Left lung (tissue), 14 donors: ENCODE measurements at places on chromosomes 6 and 20.

DNA sequence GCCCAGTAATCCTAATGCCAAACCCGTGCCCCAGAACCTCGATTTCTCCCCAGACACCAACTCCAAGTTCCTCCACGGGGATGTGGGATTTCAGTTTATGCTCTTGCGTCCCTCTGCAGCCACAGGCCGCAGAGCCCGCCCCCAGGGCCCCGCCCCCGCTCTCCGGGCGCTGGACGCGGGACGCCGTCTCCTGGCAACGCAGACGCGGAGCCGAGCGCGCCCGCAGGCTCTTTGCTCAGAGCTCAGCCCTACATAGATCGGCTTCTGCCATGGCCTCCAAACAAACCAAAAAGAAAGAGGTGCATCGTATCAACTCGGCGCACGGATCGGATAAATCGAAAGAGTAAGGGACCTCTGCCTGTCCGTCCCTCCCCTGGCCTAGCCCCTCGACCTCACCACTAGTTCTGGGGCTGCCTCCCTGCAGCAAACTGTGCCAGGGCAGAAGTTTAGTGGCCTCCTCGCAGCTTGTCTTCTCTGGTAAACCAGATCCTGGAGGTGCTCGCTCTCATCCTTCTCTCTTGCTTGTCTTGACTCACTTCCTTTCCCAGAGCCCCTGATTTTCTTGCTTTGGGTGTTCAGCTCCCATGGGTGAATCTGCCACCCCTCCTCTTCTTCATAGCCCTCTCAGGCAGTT, at the start of gene ADGB:
Gene ADGB (plus strand): TSS at position 201 of the 634 bp plus-strand sequence. CDS start 69 bp downstream, at position 270.
- DNase-seq, result peak; percentile 95

- DNase-seq, result no peak
These were observed 465.9 kb upstream of the BTBD3 start for GRCh38 chr20:11451793-11452291.

DNA sequence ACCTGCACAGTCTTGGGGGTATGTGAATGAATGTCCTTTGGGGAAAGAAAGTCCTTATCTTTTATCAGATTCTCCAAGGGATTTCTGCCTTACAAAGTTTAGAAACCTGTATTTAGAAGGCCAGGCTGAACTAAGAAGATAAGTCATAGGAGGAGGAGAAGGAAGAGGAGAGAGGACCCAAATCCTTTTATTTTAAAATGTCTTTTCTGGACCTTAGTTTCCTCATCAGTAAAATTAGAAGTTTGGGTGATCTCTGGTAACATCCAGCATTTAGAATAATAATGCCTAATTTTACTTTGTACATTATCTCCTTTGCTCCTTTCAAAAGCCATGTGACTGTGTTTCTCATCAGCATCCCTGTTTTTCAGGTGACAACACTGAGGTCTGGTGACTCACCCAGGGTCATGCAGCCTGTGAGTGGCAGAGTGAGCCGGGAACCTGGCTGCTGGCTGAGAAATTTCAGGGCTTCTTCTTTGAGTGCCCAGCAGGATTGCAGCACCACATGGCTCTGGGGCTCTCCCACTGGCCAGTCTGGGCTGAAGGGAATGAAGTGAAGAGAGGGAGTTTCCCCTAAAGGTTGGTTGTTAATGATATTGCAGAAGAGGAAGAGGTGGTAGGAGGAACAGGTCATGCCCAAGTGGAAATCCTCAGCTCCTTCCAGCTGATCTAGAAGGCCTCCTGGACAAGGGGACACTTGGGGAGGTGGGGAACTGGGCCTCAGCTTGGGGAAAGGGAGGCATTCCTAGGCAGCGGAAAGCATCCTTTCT, 34.0 kb downstream of the VEGFA start:
- peak; percentile 75 for DNase-seq

GRCh38 chr20:41135187-41135887, 2.0 kb upstream of the PLCG1 start:
- DNase-seq, result no peak

DNA sequence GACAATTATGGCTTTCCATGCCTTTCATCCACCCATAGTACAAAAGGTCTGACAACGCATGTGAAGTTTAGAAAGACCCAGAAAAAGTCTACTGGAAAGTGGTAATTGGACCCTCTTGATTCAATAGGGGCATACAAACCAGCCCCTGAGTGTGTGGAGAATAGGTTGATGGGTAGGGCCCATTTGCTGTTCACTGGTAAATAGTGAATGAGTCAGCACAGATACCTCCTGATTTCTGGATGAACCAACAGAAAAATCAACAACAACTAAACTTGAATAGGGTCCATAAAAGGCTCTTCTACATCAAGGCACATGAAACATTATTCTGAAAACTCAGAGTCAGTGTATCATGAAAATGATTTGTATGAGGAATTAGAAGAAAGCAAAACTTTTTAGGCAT, 235.4 kb upstream of the SLC35B3 start:
- DNase-seq, result no peak
